Muscle of leg (tissue), 16 donors: ENCODE measurements at places on chromosomes 13 and 19. TPM values are rescaled to one million over a fixed set of nuclear protein-coding genes. Genes with fewer than 3 reads are reported as not detected.
A peak's percentile ranks its signal among the peaks of the same experiment; 100 is the strongest.

DNA sequence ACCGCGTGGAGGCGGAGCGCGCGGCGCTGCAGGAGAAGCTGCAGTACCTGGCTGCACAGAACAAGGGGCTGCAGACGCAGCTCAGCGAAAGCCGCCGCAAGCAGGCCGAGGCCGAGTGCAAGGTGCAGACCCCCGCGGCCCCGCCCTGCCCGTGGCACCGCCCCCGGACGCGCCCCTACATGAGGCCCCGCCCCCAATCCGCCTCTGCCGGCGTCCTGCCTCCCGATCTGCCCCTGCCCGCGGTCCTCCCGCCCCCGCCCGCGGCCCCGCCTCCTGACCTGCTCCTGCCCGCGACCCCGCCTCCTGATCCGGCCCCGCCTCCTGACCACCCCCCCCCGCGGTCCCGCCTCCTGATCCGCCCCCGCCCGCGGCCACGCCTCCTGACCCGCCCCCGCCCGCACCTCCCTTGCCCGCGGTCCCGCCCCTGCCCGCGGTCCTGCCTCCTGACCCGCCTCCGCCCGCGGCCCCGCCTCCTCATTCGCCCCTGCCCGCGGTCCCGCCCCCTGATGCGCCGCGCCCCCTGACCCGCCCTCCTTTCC, 11.7 kb downstream of the PRR36 start:
- H3K36me3 ChIP-seq, result peaks cover 2% of the 10 kb centered on the region
- H3K27ac ChIP-seq, result no peak overlapping the region
- H3K27me3 ChIP-seq, result peaks cover 58% of the 10 kb centered on the region
- H3K4me3 ChIP-seq, result peak overlapping the region; percentile 8
- H3K4me1 ChIP-seq, result peaks cover 19% of the 10 kb centered on the region

Gene KLK5
- not detected for total RNA-seq

DNA sequence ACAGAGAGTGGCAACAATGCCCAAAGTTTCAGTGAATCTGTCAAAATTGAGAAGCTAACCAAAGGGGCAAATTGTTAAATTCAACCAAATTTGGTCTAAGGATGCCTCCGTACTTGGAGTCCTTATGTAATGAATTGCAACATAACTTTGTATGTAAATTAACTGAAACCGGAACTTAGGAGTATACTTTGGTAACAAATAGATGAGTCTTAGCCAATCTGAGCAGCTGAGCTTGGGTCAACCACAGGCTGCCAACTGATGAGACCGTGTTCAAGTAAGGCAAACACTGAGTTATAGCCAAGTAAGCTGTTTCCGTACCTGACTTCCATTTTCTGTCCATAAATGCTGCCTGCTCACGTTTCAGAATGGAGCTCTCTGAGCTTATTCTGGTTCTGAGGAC, 5.3 kb downstream of the VWA8 start:
- no peak overlapping the region for H3K27ac ChIP-seq
- DNase-seq, result no peak
- H3K4me1 ChIP-seq, result no peaks in the 10 kb centered on the region
- no peaks in the 10 kb centered on the region for H3K27me3 ChIP-seq

DNA sequence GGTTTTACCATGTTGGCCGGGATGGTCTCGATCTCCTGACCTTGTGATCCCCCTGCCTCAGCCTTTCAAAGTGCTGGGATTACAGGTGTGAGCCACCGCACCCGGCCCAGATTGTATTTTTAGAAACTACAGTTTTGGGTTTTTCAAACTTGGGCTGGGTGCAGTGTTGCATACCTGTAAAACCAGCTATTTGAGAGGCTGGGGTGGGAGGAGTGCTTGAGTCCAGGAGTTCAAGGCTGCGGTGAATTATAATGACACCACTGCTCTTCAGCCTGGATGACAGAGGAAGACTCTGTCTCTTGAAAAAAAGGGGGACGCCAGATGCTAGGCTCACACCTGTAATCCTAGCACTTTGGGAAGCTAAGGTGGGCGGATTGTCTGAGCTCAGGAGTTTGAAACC, 4.2 kb downstream of the CHAF1A start:
- peaks cover 12% of the 10 kb centered on the region for H3K4me1 ChIP-seq
- DNase-seq, result no peak
- H3K27me3 ChIP-seq, result no peaks in the 10 kb centered on the region
- H3K4me3 ChIP-seq, result no peak overlapping the region

DNA sequence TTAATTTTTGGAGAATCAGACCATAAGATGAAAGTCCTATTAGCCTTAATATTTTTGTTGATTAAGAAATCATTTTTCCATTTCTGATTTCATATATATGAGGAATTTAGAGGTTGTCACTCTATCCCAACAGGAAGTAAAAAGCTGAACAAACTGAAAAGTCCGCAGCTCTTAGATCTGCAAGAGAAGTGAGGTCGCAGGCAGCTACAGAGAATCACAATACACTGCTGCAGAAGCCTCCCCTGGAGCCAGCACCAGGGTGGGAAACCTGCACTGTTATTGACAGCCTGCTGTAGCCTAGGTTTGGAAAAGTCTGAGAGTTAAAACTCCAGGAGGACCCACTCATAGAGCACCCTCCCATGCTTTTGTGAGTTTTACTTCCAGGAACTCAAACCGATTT, 29.9 kb downstream of the TNFRSF19 start:
- no peak for DNase-seq
- H3K27me3 ChIP-seq, result no peaks in the 10 kb centered on the region
- no peak overlapping the region for H3K4me3 ChIP-seq
- no peak overlapping the region for H3K27ac ChIP-seq
